ENCODE measurements at places on chromosomes 16 and 17.

DNA sequence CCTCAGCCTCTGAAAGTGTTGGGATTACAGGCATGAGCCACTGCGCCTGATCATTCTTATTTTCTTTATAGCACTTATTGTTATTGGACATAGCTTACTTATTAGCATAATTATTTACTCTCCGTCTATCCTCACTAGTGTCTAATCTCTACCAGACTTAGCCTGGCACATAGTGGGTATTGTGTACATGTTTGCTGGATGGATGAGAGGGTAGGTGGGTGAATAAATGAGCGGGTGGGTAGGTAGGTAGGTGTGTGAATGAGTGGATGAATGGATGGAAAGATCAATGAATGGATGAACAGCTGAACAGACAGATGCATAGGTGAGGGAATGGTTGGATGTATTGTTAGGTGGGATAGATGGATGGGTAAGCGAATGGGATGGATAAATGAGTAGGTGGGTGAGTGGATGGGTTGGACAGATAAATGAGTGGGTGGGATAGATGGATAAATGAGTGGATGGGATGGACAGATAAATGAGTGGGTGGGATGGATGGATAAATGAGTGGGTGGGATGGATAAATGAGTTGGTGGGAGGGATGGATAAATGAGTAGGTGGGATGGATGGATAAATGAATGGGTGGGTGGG lies 51.9 kb downstream of the ABCC6 start:
- DNase-seq = no peak

DNA sequence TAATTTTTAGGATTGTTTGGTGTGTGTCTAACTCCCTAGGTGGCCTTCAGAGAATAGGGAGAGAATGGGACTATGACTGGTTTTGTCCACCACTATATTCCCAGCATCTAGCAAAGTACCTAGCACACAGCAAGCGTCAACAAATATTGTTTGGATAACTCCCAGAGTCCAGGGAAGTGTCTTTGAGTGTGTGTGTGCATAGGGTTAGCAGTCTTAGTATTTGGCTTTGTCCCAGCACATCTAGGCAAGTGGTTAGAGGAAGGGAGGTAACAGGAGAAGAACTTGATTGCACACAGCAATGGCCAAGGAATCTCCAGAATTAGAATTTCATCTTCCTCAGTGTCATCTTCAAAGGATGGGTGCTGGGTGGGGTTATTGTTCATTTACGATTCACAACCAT lies 385.4 kb upstream of the CDH5 start:
- no peak for DNase-seq

DNA sequence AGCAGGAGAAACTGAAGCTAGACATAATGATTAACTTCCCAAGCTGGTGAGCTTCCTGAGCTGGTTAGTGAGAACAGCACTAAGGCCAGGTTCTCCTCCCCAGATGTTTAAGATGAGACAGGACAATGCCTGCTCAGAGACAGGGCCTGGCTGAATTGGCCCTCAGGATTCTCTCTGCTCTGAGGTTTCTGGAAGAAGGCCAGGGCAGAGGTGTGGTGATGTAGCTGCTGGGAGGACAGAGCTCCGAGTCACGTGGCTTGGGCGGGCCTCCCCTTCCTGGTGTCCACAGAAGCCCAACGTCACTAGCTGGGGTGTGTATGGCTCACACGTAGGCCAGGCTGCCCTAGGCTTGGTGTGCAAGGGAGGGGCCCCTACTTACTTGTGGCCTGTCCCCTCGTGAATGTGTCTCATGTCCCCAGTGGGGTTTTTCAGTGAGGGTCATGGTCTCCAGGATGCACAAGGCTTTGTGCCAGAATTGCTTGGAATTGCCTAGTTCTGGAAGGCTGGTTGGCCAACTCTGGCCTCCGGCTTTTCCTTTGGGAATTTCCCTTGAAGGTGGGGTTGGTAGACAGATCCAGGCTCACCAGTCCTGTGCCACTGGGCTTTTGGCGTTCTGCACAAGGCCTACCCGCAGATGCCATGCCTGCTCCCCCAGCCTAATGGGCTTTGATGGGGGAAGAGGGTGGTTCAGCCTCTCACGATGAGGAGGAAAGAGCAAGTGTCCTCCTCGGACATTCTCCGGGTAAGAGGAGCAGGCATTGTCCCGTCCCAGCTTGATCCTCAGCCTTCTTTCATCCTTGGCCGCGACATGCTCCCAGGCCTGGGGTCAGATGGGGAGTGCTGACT lies 3.4 kb downstream of the NOD2 start:
- DNase-seq = no peak

DNA sequence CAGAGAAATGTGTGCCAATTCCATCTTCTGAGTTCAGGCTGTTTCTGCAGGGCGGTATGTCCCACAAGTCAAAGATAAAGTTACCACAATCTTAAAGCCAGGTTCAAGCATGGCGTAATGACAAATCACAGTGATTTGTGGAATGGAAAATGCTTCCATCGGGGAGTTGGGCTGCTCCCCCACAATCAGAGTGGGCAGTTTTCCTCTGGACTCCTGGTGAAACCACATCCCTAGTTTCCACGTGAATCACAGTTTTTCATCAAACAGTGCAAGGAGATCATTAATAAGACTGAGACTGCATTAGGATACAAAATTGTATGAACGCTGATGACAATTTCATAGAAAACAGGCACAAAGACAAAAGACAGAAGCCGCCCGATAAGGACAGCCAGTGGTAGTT lies 3.6 kb downstream of the LITAF start:
- no peak for DNase-seq

- DNase-seq = peak; percentile 17
These were observed 279.9 kb upstream of the DYNLRB2 start for GRCh38 chr16:80260906-80261311.

- DNase-seq = no peak
These were observed 35.2 kb upstream of the KIFC3 start for GRCh38 chr16:57837305-57838125.

DNA sequence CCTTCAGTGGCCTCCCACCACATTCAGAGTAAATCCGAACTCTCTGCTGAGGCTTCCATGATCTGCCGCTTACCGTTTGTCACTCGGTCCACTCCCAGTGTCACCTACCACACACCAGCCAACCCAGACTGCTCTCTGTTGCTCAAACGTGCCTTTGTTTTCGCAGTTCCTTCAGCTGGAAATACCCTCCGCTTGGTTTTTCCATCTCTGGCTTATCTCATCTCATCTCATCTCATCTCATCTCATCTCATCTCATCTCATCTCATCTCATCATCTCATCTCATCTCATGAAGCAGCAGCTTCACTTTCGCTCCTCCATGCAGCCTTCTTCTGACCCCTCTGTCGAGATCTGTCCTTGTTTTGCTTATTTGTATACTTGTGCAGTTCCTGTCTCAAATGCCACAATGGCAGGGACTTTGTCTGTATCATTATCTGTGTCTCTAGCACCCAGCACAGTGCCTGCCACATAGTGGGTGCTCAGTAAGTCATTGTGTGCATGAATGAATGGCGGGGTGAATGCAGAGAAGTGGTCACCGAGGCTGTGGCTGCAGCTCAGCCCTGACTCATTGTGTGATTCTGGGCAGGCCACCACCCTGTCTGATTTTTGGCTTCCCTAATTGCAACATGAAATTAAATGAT lies 3.8 kb upstream of the SNX20 start:
- no peak for DNase-seq

- DNase-seq = no peak
These were observed 171.8 kb upstream of the FOXF1 start for GRCh38 chr16:86338403-86339115.

DNA sequence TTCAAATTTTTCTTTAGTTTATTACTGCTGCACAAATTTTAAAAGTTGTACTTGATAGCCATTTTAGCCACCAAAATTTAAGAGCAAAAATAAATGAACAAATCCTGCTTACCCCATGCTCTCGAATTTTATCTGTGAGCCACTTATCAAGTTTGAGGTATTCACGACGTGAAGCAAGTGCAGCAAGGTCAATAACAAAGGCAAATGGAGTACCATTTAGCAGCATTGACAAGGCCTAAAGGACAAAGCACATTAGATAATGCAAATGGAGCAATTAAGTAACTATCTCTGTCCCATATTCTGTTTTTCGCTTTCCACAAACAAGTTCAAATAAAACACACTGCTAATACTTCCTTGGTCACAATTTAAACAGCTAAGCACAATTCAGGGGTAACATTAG lies 54.7 kb downstream of the CNOT1 start:
- no peak for DNase-seq

DNA sequence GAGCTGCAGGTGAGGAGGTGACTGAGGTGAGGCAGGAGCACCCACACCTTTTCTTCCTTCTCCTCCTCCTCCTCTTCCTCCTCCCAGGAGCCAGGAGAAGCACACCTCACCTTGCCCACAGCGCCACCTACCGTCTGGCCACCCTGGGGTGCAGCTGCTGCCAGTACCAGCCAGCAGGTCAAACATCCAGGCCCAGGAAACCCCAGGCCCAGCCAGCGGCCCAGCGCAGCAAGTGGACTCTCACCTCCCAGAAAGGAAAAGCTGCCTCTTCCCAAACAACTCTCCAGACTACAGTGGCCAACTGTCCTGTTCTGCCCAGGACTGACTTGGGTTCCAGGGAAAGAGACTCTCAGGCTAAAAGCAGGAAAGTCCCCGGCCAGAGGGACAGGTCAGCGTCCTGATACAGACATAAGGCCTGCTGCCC lies 22.7 kb downstream of the PEMT start:
- DNase-seq = peak; percentile 38

GRCh38 chr17:45953561-45953960 lies 45.5 kb upstream of the STH start:
- no peak for DNase-seq

DNA sequence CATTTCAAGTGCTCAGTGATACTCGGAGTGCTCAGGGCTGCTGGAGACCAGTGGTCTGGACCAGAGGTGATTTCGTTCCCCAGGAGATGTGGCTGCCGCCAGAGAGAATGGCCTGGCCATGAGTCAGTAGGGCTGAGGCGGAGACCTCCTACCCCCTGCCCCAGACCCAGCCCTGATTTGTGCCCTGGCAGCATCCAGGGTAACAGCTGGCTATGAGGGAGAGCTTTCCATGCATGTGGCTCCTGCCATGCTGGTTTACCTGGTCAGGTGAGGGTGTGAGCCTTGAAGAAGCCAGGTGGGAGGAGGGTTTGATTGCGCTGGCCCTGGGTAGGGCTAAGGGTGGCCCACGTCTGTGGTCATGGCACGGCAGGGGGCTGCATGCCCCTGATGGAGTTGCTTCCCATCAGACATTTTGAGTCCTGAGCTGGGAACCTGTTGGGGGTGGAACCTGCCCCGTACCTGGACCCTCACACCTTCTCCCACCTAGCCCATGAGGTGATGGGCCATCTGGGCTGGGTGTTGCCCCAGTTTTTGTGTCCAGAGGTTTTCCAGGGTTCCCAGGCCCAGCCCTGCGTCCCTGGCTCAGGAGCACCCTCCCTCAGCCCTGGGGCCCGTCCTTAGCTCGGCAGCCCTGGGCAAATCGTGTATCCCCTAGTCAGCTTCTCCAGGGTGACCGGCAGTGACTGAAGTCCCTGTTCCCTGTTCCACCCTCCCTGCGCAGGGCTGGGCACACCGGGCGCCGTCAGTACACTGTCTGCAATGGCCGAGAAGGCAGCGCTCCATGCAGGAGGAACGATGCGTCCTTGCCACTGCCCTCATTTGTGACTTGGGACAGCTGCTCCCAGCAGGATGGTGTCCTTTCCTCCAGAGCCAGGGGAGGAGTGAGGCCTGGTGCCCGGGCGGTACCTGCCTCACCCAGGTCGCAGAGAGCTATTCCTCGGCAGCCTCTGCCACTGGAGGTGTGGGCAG lies 9.0 kb upstream of the CSNK1D start:
- DNase-seq = no peak

GRCh38 chr17:8681170-8681949 lies 50.8 kb upstream of the MYH10 start:
- peak; percentile 98 for DNase-seq

- no peak for DNase-seq
These were observed 13.7 kb upstream of the SRCIN1 start for GRCh38 chr17:38619451-38619795.

DNA sequence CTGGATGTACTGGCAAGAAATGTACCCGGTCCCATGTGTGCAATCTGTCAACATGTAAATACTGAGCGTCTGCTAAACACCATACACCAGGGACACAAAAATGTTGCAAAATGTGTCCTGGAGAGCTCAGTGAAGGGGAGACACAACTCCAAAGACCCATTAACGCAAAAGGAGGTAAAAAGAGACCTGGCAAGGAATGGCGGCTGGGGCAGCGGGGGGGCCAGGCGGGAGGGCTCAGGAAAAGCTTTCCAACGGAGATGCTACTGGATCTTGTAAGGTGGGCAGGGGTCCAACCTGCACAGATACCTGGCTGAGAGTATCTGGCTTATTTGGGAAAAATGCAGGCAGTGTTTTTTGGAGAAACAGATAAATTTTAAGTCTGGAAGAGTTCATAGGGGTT lies 40.7 kb downstream of the ADCY9 start:
- DNase-seq = no peak

GRCh38 chr17:33199571-33200510 lies 93.3 kb downstream of the ASIC2 start:
- DNase-seq = no peak

DNA sequence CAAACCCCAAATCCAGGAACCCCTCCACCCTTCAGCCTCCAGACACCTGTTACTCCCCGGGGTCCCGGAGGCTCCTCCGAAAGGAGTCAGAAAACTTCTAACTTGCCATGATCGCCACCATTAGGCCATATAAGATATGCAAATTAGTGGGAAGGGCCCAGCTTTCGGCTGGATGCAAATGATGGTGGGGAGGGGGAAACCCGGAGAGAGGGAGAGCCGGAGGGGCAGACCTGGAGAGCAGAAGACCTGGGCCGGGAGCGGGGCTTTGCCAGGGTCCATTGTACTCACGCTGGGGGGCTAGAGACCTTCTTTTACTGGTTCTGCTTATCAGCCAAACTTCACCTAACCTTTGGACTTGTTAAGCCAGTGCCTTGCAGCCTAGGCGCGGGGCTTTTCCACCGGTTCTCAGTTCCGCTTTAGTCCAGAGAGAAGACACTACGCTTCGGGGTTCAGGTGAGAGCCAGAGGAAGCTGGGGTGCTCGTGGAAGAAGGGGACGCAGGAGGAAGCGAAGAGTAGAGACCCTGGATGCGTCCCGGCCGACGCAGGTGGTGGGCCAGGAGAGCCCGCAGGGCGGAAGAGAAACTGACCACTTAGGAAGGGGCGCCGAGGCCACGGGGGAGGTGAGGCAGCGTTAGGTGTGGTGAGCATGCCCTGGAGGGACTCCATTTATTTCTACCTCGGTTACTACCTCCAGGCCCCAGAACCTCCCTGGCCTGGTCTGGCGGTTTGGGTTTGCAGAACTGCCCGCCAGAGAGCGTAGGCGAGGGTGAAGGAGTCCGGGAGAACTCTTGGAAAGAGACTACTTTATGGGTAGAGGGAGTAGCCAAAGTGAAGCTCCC lies at the start of gene HNF1B:
Gene HNF1B, minus strand, starts transcription at position 99 of the 840 bp plus-strand sequence. CDS start 175 bp downstream, outside the sequence.
- no peak for DNase-seq

- DNase-seq = no peak
These were observed 19.4 kb upstream of the NKD1 start for GRCh38 chr16:50528820-50529219.

- DNase-seq = no peak
These were observed 138.4 kb upstream of the DNAH9 start for GRCh38 chr17:11459861-11460331.

- DNase-seq = no peak
These were observed 75.9 kb downstream of the C16orf95 start for GRCh38 chr16:87241137-87241771.

- no peak for DNase-seq
These were observed 46.3 kb upstream of the ARHGAP44 start for GRCh38 chr17:12743046-12743445.

GRCh38 chr16:30084816-30085159 lies 6.9 kb downstream of the TBX6 start:
- DNase-seq = no peak

Measured in endothelial cell of umbilical vein (primary cell).